Dermis microvascular lymphatic vessel endothelial cell (primary cell): ENCODE measurements at places on chromosomes 6 and 20. TPM values are rescaled to one million over a fixed set of nuclear protein-coding genes. Genes with fewer than 3 reads are reported as not detected.

- peak; percentile 48 for DNase-seq
Observed at GRCh38 chr20:38073307-38074071, 39.9 kb downstream of the RPRD1B start.

DNA sequence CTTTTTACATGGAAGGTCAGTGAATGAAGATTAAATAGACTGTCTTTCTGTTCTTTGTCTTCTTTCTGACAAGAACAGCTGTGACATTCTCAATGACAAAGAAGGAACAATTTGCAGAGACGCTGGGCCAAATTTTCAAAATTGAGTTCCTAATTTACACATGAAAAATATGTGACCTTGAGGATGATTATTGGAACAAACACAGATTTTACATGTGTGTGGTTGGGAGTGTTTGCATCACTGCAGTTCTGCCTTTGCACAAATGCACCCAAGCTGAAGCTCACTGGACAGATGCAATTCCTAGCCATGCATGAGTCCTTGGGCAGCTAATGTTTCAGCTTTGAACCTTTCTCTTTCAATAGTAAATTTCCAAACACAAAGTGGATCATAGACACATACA lies 350.8 kb downstream of the QKI start:
- DNase-seq = no peak

DNA sequence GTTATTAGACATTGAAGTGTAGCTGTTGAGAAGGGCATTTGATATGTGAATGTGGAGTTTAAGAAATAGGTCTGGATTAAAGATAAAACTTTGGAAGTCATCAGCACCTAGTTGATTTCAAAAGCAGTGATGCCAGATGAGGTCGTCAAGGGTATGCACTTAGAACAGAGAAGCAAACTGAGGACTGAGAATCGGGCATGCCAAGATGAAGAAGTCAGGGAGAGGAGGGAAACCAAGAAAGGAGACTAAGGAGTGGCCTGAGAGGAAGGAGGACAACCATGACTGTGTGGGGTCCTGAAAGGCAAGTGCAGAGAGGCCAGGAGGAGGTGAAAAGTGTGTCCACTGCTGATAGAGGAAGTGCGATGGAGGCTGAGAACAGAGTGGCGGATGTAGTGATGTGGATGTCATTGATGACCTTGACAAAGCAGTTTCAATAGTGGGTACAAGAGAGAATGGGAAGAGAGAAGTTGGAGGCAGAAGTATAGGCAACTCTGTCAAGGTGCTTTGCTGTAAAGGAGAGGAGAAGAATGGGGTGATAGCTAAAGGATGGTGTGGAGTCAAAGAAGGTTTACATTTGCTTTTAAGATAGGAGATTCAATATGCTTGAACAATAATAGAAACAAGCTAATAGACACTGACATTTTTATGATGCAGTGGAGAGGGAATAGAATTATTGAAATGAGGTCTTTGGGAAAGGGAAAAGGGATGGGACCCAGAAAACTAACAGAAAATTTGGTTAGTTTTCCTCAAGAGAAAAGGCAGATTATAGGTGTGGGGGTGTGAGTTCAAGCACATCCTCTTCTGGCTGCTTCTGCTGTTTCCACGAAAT lies 139.7 kb upstream of the TMEM170B start:
- no peak for DNase-seq

The TFAP2B gene
- not detected in 2 replicates for total RNA-seq

DNA sequence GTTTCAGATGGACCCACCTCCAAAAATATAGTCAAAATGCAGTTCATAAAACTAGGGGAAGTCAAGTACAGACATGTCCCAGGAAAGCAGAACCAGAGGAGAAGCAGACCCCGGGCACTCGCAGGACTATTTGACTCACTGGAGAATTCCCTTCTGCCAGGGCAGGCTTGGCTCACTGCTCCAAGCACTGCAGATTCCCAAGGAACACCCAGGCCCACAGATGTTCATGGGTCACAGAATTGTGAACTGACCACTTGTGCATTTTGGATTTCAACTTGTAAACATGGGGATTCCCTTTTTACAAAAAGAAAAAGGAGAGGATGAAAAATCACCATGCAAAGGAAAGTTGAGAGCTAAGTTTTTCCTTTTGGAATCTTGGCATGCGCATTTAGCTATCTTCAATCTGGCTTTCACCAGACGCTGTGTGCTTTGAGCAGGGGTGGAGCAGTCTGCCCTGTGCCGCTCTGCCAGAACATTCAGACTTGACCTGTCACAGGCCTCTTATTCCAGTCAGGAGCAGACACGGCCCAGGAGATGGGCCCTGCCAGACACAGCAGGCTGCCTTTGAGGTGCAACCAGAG lies 237.5 kb upstream of the TAB2 start:
- DNase-seq = no peak

DNA sequence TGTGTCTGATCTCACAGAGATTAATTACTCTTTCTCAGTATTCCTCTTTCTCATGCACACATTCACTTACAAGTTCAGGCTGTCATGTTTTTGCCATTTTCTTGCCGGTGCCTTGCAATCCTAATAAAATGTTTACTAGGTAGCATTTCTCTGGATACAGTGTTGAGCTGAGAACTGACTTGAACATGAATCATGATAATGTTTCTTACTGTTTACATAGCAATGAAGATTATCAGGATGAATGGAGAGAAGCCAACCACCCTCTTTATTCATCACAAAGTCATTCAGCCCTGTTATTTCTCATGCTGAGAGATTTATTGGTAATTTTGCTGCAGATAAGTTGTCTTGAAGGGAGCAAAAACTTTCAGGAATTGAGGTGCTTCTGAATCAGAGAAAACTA lies 185.5 kb upstream of the ECI2 start:
- peak; percentile 90 for DNase-seq

DNA sequence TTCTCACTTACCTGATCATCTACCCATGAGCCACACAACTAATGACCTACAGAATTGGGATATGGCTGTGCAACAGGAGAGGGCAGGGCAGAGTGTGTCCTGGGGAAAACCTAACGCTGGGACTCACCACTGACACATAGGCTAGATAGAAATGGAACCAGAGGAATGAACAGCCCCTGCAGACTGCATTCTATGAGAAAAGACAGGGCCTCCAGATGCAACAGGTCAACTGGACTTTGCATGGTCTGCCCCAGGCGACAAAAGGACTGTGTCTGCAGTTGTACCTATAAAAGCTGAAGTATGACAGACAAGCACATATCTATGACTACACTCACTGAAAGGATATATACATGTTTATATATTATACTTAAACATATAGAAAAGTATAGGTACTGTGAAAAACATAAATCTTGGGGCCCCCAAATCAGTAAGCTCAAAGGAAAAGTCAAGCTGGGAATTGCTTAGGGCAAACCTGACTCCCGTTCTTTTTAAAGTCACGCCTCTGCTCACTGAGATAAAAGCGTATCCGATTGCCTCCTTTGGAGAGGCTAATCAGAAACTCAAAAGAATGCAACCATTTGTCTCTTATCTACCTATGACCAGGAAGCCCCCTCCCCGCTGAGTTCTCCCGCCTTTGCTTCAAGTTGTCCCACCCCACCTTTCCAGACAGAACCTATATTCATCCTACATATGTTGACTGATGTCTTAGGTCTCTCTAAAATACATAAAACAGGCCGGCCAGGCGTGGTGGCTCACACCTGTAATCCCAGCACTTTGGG lies 68.5 kb downstream of the EPB41L2 start:
- DNase-seq = no peak

The SPATS1 gene
- total RNA-seq = not detected in 2 replicates

GRCh38 chr20:24365670-24366069 lies 103.8 kb upstream of the SYNDIG1 start:
- DNase-seq = no peak

GRCh38 chr6:127120023-127120786 lies 1.7 kb downstream of the RSPO3 start:
- DNase-seq = no peak

The TMEM200A gene
- under 0.01 TPM in 2 replicates for total RNA-seq

The PLN gene
- total RNA-seq = not detected in 2 replicates

The CDSN gene
- under 0.01 TPM in 1 of 2 replicates, not detected in the other for total RNA-seq
